OCI-M1 (cell line): ENCODE measurements at places on chromosomes 5 and 9.
A peak's percentile ranks its signal among the peaks of the same experiment; 100 is the strongest.

GRCh38 chr9:107108342-107109130 lies 174.5 kb upstream of the RAD23B start:
- DNase-seq = no peak

DNA sequence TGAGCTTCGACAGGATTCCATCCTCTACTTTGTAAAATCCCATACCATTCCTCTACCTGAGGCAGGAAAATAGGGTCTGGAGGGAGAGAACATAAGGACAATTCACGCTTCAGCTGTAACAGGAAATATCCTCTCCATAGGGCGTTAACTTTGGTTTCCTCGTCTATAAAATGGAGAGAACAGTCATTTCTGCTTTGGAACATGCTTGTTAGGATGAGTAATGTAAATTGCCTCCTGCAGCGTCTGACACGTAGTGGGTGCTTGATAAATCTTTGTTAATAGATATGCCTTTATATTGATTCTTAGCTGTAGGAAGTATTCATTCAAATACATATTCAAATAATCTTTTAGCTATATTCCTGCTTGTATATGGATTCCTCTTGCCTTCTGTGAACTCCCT lies 711 bp upstream of the SUB1 start:
- no peak for DNase-seq

- peak; percentile 87 for DNase-seq
Observed at GRCh38 chr9:71249729-71250317, 128.4 kb upstream of the TRPM3 start.

DNA sequence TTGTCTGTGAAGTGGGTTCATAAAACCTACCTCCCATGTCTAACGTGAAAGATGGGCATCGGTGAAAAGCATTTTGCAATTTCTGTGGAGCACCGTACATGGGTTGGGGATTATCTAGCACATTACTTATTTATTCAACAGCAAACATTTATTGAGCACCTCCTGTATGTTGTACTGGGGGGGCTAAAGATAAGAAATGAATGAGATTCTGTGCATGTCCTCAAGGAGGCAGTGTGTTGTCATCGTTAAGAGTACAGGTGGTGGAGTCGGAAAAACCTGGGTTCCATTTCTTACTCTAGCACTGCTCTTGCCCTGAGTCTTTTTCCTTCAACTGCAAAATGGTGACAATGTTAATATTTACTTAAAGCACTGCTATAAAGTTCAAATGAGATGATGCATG lies 30.4 kb upstream of the DENND1A start:
- no peak for DNase-seq

- peak; percentile 48 for DNase-seq
Observed at GRCh38 chr9:104808035-104808614, 44.2 kb downstream of the NIPSNAP3B start.

- no peak for DNase-seq
Observed at GRCh38 chr9:81979196-81979595, 9.4 kb upstream of the SPATA31D1 start.

- DNase-seq = no peak
Observed at GRCh38 chr9:111287127-111287526, 42.9 kb downstream of the OR2K2 start.

DNA sequence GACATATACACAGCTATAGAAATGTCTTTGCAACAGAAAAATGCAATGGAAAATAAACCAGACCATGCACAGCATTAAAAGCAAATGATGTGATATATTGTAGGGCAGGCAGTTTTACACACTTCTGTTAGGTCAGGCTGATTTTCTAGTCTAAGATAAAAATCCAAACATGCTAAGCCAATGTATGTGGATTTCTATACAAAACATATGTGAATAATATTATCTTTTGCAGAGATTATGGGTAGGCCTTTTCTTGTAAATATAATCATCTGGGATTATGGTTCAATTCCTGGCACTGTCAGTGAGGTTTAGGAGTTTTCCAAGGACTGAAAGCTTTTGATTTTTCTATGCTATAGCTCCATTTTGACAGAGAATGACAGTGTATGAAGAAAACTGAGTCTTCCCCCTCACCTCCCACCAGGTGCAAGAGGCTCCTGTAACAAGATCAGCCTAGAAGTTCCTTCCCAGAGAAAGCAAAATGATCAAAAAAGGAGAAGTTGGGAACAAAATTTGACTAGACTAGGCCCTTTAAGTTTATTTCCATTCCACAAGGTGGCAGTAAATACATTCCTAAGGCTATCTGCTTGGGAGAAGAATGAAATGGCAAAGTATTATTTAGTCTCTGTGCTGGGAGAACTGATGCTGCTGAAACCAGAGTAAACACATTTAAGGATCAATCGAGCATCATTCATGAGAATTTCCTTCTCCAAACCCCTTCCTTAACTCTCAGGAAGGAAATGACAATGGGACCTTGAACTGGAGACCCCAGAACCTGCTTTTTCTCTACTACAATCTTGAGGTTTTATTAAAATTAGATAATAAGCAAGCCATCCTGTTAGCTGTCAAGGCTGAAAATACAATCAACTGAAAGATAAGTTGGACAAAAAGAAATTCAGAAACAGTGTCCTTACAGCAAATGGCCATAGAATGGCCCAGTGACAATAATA lies 133.0 kb upstream of the TUT7 start:
- DNase-seq = peak; percentile 72

- no peak for DNase-seq
Observed at GRCh38 chr9:27003426-27004077, 1.9 kb downstream of the LRRC19 start.

- DNase-seq = peak; percentile 40
Observed at GRCh38 chr9:71743217-71743705, 25.1 kb downstream of the CEMIP2 start.

DNA sequence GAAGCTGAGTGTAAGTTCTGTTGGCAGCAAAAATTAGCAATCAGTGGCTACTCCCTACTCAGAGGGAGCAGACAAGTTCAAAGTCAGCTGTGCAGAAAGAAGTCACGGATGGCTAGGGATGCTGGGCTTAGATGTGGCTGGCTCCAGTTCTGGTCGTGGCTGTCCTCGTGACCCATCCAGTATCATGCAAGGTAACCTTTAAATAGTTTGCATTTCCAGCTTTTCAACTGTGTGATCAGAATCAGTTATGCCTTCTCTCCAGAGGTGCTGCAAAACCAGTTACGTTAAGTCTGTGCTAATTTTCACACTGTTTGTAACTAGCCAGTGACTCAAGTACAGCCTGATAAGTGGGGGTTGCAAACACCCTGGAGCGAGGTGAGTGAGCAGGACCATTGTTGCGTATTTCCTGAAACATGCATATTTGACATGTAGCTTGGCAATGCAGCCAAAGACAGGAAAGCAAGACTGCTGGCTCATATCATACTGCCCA lies 302.4 kb downstream of the ATPSCKMT start:
- no peak for DNase-seq

GRCh38 chr9:38181866-38182265 lies 112.8 kb upstream of the SHB start:
- DNase-seq = no peak

GRCh38 chr9:36249189-36249588 lies 9.1 kb downstream of the GNE start:
- no peak for DNase-seq

- DNase-seq = peak; percentile 68
Observed at GRCh38 chr5:147391781-147392180, 118.1 kb downstream of the DPYSL3 start.

GRCh38 chr9:126939821-126940221 lies 25.2 kb downstream of the RALGPS1 start:
- no peak for DNase-seq

- peak; percentile 89 for DNase-seq
Observed at GRCh38 chr9:6184749-6185645, 30.6 kb upstream of the IL33 start.

DNA sequence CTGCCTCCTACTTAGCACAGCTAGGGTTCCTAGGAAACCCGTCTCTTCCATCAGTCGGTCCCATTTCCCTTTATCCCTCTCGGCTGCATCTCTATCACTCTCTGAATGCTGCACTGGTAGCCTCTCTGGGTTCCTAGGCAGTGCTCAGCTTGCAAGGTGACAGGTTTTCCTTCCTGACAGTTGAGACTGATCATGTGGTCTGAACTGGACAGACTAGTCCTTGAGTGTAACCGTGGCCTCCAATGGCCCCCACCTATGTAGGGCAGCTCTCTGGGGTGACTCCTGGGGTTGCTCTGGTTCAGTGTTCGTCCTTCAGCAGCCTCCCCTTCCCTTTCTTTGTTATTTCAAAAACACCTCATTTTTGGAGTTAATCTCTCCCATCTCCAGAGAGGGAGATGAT lies 3.8 kb downstream of the TMEM8B start:
- DNase-seq = no peak

- peak; percentile 68 for DNase-seq
Observed at GRCh38 chr9:121861501-121862180, 210.2 kb downstream of the DAB2IP start.

GRCh38 chr5:75046366-75047142 lies 5.8 kb downstream of the GCNT4 start:
- peak; percentile 63 for DNase-seq

DNA sequence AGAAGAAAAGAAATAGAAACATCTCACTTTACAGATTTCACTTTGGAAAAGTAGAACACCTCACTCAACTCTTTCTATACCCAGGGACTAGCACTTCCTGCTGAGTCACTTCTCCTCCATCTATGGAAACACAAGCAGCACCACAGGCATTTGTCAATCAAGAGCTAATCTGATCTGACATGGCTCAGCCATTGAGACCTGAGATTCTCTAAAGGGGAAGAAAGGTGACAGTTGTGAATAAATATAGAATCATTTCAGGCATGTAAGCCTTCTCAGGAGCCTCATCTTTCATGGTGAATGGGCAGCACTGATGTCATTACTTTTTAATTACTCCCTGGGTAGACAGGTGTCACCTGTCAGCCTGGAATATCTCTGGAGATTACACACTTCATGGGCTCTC lies 559.8 kb downstream of the HINT1 start:
- peak; percentile 60 for DNase-seq

GRCh38 chr5:157608972-157609565 lies 33.5 kb upstream of the ADAM19 start:
- DNase-seq = no peak

DNA sequence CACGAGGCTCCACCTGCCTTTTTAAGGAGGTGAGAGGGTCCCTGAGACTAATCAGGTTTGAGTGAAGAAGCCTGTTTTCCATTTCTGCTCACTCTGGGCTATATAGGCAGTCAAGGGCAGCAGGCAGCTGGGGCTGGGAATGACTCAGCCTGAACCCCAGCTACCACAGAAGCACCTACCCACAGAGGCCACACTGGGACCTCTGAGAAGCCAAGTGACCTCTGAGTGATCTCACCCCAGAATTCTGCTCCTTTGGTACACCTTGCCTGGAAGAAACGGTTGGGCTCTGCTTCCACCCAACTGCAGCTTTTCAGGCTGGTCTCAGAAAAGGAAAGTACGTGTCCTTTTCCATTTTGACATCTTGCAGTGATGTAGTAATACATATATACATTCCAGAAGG lies 6.8 kb downstream of the FAM219A start:
- DNase-seq = no peak

DNA sequence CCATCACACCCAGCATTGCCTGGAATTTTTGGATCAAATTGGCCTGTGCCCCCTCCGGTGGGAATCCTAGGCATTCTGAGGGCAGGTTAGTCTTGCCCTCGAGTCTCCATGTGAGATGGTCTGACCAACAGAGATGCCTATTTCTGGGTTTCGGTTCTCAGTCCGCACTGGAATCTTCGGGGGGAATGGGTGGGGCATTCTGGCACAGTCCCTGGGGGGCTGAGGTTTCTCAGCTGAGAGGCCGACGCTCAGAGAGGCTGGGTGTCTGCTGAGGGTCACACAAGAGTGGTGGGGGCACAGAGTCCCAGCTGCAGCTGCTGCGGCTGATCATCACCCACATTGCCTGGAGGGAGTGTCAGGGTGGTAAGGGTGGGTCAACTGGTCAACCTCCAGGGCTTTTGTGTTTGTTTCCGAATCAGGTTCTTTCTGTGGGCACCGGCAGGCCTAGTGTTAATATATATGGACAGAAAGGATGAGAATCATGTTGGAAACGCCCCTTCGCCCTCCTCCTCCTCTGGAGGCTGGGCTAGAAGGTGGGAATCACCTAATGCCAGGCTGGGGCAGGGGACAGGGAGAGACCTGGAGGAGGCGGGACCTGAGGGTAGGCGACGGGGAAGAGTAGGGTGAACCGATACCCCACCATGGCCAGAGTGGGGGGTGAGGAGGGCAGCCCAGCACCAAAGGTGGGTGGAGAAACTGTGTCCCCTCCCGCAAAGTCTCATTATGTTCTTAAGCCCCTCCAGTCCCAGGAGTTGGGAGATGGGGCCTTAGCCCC lies 149.5 kb upstream of the PHYKPL start:
- DNase-seq = no peak

GRCh38 chr5:98401656-98402055 lies 371.8 kb upstream of the RGMB start:
- DNase-seq = no peak

- no peak for DNase-seq
Observed at GRCh38 chr9:89562186-89562814, 42.5 kb upstream of the GADD45G start.

DNA sequence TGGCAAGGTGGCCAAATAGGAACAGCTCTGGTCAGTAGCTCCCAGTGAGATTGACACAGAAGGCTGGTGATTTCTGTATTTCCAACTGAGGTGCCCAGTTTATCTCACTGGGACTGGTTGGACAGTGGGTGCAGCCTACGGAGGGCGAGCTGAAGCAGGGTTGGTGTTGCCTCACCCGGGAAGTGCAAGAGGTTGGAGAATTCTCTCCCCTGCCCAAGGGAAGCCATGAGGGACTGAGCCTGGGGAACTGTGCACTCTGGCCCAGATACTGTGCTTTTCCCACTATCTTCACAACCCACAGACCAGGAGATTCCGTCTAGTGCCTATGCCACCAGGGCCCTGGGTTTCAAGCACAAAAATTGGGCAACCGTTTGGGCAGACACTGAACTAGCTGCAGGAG lies 61.0 kb downstream of the TNFSF8 start:
- DNase-seq = no peak

- peak; percentile 56 for DNase-seq
Observed at GRCh38 chr5:141672841-141673813, 8.9 kb downstream of the ARAP3 start.

DNA sequence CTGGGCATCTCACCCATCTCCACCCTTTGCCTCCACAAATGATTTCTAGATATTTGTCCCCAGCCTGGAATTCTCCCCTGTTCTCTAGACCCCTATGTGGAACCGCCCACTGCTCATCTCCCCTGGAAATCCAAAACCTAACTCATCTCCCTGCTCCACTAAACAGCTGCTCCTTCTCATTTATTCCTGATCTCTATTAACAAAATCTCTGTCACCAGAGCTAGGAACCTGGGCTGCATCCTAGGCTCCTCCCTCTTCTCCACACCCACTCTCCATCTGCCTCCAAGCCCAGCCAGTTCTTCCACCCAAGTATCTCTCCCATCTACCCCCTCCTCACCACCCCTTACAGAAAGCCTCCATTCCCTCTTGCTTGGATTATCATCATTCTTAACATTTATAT lies 24.0 kb upstream of the SYNPO start:
- DNase-seq = no peak

DNA sequence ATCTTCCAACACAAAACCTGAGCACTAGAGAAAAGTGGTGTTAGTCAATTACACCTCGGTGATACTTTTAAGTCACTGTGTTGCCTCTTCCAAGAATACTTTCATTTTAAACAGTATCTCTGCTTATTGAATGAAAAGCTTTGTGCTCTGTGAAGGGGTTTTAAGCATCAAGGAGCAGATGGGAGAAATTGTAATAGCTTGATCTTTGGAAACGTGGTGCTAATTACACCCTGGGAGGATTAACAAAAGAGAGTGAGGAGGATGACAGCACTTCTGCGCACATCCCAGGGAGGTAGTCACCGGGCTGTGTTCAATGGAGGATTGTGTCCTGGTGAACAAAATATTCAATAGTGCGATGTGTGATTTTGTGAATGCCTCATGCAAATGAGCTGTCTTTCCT lies 477.4 kb upstream of the ADAMTS16 start:
- DNase-seq = no peak
